ENCODE measurements at places on chromosomes 4 and X.

DNA sequence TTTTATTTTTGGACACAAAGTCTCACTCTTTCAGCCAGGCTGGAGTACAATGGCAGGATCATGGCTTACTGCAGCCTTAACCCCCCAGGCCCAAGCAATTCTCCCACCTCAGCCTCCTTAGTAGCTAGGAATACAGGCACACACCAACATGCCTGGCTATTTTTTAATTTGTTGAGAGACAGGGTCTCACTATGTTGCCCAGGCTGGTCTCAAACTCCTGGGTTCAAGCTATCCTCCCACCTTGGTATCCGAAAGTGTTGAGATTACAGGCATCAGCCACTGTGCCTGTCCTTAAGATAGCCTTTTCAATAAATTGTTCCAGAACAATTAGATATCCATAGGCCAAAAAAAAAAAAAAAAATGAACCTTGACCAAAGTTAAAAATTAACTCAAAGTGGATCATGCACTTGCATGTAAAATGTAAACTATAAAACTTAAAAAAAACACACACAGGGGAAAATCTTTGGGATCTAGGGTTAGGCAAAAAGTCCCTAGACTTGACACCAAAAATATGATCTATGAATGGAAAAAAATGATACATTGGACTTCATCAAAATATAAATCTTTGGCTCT lies 28.6 kb upstream of the NFKB1 start:
- DNase-seq = no peak

GRCh38 chrX:27976284-27976683 lies 5.0 kb downstream of the DCAF8L1 start:
- DNase-seq = no peak

GRCh38 chr4:74758551-74759145 lies 35.7 kb downstream of the BTC start:
- DNase-seq = no peak

DNA sequence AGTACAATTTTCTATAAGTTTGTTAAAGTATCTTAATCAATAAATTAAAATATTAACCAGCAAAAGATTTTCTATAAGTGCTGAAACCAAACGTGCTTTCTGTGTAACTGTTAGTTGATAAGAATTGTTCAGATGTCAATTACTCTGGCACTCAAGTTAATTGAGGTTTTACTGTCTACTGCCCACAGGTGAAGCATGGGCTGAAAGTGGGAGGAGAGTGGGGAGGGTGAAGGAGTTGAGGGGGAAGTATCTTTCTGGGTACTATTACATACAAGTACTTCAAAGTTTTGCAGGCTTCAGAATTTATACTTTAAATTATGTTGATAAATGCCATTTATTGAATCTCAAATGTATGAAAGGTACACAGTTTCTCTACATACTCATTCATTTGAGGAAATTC lies 19.1 kb upstream of the CXCL3 start:
- DNase-seq = no peak

DNA sequence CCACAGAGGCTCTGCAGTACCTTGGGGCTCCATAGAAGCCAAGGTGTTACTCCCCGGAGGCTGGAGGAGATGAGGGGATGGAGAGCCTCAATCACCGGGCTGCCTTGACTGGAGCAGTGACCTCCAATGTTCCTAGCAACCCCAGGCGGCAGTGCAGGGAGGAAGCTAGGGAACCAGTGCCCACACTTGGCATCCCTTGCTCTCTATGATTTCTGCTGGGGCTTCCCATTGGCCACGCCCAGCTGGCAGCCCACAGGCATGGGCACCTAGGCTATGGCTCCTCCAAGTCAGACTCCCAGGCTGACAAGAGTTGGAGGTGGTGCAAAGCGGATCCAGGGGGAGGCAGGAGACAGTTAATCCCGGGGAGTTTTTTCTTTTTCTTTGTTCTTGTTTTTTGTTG lies 229.7 kb downstream of the EVC2 start:
- no peak for DNase-seq

- DNase-seq = no peak
Observed at GRCh38 chr4:165328708-165329107, 1.2 kb downstream of the MSMO1 start.

DNA sequence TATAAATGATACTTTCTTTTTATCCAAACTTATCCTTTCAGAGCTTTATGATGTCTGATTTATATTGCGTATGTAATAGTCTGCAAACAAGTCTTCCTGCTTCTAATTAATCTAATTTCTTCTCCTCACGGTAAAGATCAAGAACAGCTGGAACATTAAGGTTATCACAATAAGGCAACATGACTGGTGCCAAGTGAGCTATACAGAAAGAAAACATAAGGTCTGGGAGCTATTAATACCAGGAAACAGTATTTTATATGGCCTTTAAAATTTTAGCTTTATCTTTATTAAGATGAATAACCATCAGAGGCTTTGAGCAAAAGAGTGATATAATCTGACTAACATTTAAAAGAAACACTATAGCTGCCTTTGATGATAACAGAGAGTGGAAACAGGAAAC lies 28.7 kb upstream of the CABS1 start:
- no peak for DNase-seq

DNA sequence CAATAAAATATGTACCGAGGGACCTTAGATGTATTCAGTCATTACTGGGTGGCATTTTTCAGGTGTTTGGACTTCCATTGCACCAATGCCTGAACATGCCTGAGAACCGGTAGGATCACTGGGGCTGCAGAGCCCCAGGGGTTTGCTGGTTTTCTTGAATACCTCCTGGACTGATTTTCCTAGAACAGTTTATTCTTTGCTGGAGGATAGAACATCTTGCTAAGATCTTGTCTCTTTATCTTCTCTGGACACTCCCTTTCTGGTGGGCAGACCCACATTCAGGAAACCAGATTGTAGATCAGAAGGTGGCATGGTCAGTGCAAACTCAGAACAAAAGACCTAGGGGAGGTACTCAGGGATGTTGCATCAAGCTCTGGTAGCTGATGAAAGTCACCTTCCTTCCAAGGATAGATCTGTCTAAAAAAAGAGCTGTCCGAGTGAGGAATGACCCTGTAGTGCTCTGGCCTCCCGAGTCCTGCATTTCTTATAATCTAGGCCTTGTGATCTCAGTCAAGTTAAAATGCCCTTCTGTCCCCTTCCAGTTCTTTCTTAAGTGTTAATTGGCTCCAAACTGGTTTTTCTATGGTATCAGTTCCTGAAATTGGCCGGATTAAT lies 84.8 kb downstream of the CLDN34 start:
- DNase-seq = no peak

GRCh38 chrX:114361076-114361725 lies 222.7 kb upstream of the HTR2C start:
- DNase-seq = no peak

DNA sequence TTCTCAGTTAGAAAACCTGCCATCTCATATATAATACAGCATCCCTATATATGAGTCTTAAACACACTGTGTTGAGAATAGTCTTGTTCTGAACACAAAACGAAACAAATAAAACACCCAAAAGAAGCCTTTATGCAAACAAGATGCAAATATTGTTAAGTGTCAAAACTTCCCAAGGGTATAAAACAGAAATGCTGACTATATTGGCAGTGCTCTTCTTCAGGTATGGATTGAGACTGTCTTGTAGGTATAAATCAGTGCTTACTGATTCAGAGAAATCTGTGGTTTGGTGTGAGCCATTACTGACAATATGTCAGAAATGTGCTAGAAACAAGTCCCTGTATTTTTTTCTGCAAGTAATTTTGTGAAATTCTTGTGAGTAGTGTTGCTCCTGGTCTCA lies 82.8 kb upstream of the CTSO start:
- DNase-seq = no peak

DNA sequence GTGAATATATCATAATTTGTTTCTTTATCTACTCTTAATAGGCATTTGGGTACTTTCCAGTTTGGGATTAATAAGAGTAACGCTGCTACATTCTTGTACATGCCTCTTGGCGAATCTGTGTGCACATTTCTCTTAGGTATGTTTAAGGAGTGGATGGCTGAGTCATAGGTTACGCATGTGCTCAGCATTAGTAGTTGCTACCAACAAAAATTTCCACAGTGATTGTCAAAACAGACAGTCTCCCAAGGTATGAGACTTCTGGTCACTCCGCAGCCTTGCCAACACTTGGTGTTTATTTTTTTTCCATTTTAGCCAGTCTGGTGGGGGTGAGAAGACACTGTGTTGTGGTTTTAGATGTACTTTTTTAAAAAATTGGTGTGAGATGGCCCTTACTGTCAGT lies 44.6 kb downstream of the FGFBP1 start:
- DNase-seq = no peak

DNA sequence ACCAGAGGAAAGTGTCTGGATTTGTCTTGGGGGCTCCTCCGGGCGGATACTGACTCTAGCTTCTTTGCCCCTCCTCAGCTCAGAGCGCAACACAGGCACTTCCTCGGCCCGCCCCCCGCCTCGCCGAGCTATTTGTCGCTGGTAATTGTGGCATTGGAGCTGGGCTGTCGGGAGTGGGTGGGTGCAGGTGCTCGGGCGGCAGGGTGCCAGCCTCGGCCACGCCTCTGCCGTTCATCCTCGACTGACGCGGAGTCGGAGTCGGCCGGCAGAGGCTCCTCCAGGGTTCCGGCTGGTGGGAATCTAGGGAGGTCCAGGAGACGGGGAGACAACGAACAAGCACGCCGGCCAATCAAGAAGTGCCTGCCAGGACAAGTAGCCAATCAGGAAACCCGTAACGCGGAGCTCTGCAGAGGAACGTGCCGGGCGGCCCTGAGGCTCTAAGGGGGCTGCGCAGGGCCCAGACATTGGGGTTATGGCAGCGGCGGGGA lies 3.9 kb upstream of the SYN1 start:
- no peak for DNase-seq

- no peak for DNase-seq
Observed at GRCh38 chrX:103417933-103418332, 41.6 kb downstream of the BEX3 start.

DNA sequence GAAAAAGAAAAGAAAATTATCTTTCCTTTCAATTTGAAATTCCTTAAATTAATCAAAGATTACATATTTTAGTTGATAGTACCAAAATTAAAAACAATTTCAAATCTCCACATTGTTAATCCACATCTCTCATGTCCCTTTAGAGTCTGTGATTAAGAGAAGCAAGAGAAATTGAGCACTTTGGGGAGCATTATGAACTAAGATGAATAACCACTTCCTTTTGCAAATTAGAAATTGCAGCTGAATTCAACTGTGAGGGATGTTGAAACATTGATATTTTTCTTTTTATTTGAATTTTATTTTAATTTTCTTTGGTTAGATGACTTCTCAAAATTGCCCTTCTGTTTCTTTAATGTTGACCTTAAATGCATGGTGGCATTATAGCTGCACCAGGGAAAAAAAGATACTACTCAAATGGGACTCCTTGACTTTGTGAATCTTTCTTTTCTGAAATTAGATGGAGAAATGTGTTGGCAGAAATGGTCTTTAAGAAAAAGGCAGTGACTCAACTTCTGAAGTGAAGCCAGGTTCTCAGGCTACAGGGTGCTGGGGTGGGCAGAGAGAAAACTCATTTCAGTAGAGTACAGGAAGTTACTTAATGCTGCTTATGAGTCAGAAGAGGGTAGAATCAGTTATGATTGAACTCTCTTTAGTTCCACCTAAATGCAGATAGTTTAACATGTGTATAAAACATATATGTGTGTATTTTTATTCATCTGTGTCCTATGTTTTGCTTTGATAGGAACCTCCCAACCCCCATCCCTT lies 92.0 kb upstream of the TNIP3 start:
- DNase-seq = peak; percentile 9

DNA sequence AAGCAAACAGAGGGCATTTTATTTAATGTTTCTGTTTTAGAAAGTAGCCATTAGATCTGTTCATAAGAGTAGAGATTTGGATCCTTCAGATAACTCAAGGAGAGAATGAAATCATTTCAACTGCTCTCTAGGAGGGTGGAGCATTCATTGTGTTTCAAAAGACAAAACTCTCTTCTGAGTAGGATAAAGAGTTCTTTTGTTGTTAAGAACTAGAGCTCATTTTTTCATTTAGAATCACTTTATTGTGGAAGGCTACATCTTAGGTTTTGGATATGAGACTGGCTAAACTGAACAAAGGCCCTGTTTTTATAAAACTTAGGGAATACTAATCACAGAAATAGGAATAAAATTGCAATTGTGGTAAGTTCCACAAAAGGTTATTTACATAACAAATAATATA lies 193.9 kb upstream of the PCDH10 start:
- no peak for DNase-seq

GRCh38 chr4:75099321-75099720 lies 166.4 kb downstream of the PARM1 start:
- no peak for DNase-seq

- no peak for DNase-seq
Observed at GRCh38 chrX:131792356-131792749, 230.7 kb upstream of the STK26 start.

DNA sequence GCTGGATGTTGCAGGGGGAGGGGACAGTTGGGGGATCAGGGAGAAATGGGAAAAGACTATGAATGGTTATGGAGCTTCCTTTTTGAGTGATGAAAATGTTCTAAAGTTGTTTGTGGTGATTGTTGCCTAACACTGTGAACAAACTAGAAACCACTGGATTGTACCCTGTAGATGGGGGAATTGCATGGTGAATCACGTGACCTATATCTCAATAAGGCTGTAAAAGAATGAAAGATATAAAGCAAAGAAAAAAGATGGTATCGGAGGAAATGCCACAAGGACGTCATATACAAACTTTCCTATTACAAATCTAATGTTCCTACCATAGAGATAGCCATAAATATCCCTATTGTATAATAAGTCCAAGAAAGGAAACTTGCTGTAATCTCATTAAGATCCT lies 20.6 kb upstream of the CT55 start:
- no peak for DNase-seq

GRCh38 chr4:7146786-7147115 lies 45.6 kb upstream of the SORCS2 start:
- no peak for DNase-seq

GRCh38 chr4:87399148-87399547 lies 8.2 kb upstream of the HSD17B11 start:
- no peak for DNase-seq

DNA sequence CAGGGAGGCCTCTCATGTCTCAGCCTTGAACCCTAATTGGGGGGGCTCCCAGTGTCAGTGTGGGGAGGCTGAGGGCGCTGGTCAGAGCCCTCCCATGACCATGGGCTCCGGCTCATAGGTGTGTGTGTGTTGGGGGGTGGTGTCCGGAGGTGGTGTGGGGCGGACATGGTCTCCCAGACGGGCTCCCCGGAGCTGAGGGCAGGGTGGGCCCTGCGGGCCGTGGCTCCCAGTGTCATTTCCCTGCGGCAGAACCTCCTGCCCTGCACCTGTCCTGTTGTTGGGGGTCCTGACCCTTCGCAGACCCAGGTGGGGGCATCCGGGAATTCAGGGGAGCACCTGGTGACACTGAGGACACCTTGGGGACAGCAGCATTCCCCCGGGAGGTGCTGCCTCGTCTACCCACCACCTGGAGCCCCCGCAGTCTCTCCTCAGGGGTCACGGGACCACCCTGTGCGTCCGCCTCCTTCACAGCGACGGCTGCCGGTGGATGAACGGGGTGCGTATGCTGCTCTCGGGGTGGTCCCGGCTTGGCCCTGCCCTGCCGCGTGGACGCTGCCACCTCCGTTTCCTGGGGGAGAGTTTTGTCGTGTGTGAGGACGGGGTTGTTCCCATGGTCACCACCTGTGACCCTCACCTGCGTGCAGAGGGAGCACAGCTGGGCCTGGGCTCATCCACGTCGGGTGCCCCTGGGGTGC lies 14.5 kb upstream of the GTPBP6 start:
- DNase-seq = no peak
